ENCODE measurements at places on chromosomes 5 and 9. TPM values are rescaled to one million over a fixed set of nuclear protein-coding genes. Genes with fewer than 3 reads are reported as not detected.

BTNL3 gene
- not detected for total RNA-seq

WNK2 gene
- 0.38 TPM for total RNA-seq

DCTN4 gene
- 34.7 TPM for total RNA-seq

IFNB1 gene
- not detected for total RNA-seq

COL27A1 gene
- 2.8 TPM for total RNA-seq

LCP2 gene
- total RNA-seq, result 316 TPM

PCDH1 gene
- total RNA-seq, result not detected

NNT gene
- total RNA-seq, result 96.5 TPM

SEMA6A gene
- not detected for total RNA-seq

GARIN3 gene
- 0.10 TPM for total RNA-seq

TMEM174 gene
- total RNA-seq, result not detected

QRFP gene
- not detected for total RNA-seq

ARID3C gene
- total RNA-seq, result 0.18 TPM

GRIN3A gene
- total RNA-seq, result not detected

NDST1 gene
- 0.39 TPM for total RNA-seq

CCDC192 gene
- total RNA-seq, result not detected

DMRTA1 gene
- not detected for total RNA-seq

MYMK gene
- not detected for total RNA-seq

ESM1 gene
- not detected for total RNA-seq

NTNG2 gene
- 2.0 TPM for total RNA-seq

CER1 gene
- not detected for total RNA-seq
